ENCODE measurements at places on chromosomes 6 and 20. TPM values are rescaled to one million over a fixed set of nuclear protein-coding genes. Genes with fewer than 3 reads are reported as not detected.

- no peak for DNase-seq
Measured at GRCh38 chr20:50784464-50784863, 10.4 kb upstream of the BCAS4 start.

ULBP3 gene
- total RNA-seq = 2.1 TPM

HLA-DRB1 gene
- total RNA-seq = not detected

HSPA1L gene
- 3.0 TPM for total RNA-seq

MYCT1 gene
- 2.9 TPM for total RNA-seq

DNA sequence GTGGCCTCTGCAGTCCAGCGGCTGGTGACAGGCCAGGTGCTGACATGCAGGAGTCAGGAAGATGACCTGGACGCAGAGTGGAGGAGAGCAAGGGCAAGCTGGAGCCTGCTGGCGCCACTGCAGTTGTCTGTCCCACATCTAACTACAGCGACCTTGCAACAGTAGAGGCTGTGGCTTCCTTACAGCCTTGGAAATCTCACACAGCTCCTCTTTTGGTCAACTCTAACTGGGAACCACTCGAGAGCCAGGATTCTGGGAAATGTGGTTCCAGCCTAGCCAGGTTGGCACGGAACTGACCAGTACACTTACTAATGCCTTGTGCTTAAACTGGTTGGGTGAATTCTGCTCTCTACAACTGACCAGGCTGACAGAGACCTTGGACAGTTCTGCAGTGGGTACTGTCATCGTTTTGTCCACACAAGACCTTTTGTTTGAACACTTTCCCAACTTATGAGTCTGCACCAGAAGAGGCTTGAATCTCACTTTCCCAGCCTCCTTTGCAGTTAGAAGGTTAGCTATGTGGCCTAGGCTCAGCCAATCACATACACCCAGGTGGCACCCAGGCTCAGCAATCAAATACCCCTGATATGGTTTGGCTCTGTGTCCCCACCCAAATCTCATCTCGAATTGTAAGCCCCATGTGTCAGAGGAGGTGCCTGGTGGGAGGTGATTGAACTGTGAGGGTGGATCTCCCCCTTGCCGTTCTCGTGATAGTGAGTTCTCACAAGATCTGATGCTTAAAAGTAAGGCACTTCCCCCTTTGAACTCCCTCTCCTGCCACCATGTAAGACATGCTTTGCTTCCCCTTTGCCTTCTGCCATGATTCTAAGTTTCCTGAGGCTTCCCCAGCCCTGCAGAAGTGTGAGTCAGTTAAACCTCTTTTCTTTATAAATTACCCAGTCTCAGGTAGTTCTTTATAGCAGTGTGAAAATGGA, 153.5 kb downstream of the ZMYND8 start:
- DNase-seq = no peak

DNA sequence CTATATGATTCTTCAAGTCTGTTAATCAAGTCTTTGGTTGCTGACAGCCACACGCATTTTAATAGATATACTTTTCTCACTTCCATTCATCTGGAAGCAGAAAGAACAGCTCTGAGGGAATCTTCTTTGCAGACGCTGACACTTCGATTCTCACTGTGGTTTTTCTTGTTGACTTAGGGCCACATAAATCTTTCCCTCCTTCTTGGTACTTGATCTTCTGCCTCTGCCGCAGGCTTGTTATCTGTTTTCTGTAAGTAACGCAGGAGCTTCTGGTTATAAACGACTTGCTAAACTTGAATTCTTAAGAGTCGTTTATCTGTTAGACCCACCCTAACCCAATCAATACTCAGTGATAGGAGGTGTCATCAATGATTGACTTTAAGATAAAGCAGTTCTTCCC, 268.8 kb upstream of the SULF2 start:
- no peak for DNase-seq

- DNase-seq = no peak
Measured at GRCh38 chr6:33875141-33875581, 71.4 kb upstream of the MLN start.

SLC22A16 gene
- not detected for total RNA-seq

GRCh38 chr6:53244399-53244931, 95.8 kb upstream of the GCM1 start:
- DNase-seq = no peak

DNA sequence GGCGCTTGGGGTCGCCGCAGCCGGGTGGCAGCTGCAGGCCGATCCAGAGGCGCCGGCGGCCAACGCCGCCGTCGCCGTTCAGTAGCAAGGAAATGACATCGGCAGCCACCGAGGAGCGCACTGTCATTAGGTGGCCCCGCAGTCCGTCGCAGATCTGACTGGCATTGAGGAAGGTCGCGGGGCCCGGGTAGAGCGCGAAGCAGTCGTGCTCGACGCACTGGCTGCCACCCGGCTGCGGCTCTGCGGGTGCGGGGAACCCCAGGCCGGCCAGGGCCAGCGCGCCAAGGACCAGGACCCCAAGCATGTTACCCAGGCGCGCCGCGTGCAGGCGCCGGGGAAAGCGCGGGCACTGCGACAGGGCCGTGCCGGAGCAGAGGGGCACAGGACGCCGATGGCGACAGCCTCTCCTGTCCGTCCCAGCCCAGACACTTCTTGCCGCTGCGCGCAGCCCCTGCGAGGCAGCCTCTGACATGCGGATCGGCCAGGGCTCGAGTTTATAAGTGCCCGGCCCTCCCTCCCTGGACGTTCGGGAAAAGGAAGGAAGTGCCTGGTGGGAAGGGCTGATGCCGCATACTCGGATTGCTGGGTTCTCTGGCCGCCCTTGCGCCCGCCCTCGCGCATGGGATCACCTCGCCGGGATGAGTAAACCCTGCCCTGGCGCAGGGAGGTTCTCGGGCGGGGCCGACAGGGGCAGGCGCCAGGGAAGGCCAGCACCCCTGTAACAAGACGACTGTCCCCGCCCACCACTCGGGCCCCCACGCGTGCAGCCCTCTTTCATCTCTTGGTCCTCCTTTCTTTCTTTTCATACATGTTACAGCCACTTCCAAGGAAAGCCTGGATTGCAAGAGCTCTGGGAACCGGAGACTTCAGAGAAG, at the start of gene THBD:
Gene THBD (minus strand): TSS at position 472 of the 875 bp plus-strand sequence. CDS start 168 bp downstream, at position 304.
- DNase-seq = no peak

All from A172 (cell line).